ENCODE measurements at places on chromosomes 13 and 19. TPM values are rescaled to one million over a fixed set of nuclear protein-coding genes. Genes with fewer than 3 reads are reported as not detected.

DNA sequence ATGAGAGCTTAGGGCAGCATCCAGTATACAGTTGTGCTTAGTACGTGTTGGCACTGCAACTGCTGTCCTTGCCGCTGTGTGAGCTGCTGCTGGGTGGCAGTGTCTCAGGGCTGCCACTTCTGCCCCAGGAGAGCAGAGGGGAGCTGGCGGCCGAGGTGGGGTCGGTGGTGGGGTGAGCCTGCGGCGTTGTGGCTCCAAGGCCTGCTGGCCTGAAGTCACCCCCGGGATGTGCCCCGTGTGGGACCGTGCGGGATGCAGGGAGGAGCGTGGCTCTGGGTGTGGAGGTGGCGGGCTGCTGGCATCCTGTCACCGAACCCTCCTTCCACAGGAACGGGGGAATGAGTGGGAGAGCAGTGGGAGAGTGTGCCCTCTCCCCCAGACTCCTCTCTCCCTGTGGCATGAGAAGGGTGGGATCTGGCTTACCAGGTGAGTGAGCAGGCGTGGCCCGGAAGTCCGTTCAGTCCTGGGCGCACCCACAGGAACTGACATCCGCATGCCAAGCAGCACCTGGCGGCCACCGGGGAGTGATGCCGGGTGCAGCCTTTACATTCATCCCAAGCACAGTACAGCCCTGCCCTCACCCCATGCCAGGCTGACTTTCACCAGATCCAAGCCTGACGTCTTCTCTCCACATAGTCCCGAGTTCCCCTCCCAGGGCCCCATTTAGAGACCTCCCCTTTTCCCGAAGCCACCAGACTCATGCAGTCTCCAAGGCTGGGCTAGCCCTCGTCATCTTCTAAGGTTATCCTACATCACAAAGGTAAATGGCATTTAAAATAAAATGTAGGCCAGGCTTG is 26.6 kb downstream of the MCF2L start:
- no peak for DNase-seq

The BSPH1 gene
- not detected for polyA plus RNA-seq

GRCh38 chr19:13119627-13120026 is 1.6 kb downstream of the NACC1 start:
- DNase-seq, result no peak

DNA sequence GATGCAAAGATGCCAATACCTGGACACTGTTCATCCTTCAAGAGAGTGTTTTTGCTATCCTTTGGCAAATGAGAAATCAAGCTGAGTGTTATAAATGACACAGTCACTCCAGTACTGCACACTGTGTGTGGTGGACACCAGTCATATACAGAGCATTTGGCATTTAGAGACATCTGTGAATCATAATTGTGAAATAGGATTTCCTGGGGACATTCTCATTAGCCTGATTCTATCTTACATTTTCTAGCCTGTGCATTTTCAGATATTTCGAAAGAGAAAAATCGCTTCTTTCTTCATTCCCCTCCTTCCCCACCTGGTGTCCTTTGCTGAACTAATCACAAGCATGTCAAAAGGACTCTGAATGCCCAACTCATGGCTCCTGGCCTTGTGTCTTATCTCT is 781.0 kb upstream of the ARGLU1 start:
- no peak for DNase-seq

DNA sequence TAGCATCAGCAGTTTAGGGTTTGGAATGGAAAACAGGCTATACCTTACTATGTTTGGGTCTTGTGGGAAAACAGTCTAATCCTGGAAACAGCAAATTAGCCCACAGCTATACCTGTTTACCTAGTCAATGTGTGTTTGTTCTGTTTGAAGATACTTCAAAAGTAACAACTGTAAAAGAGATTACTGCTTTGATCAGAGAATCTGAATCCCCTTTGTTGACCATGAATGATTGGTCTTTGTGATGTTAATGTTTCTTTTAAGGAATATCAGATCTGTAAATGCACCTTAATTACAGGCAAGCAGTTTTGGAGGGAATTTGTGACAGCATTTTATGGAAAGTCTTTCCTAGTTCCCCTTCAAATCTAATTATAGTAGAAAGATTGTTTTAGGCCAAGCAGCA is 20.7 kb upstream of the KLF5 start:
- DNase-seq, result no peak

DNA sequence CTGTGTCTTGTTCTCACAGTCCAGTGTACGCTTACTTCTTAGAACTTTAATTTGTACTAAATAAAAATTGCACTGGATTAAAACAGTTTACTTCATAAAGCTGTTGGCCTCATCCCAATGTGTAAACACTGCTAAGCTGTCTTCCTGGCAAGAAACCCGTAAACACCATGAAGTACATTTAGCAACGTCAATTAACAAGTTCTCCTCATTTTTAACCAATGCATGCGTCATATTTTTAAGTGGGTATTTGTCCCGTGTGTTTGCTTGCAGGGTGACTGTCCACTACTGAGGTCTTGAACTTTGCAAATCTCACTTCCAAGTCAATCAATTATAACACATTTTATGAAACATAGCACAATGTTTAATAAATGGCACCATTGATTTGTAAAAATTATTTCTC is 28.2 kb downstream of the LAIR2 start:
- DNase-seq, result no peak

- DNase-seq, result no peak
These were observed 22.8 kb downstream of the ELAVL1 start for GRCh38 chr19:7982651-7983099.

The IGFL2 gene
- not detected for polyA plus RNA-seq

- no peak for DNase-seq
These were observed 29.1 kb downstream of the ZNF787 start for GRCh38 chr19:56091751-56092546.

The MRI1 gene
- polyA plus RNA-seq, result 21.7 TPM

The IL11 gene
- 2.8 TPM for polyA plus RNA-seq

The TBXA2R gene
- 2.2 TPM for polyA plus RNA-seq

DNA sequence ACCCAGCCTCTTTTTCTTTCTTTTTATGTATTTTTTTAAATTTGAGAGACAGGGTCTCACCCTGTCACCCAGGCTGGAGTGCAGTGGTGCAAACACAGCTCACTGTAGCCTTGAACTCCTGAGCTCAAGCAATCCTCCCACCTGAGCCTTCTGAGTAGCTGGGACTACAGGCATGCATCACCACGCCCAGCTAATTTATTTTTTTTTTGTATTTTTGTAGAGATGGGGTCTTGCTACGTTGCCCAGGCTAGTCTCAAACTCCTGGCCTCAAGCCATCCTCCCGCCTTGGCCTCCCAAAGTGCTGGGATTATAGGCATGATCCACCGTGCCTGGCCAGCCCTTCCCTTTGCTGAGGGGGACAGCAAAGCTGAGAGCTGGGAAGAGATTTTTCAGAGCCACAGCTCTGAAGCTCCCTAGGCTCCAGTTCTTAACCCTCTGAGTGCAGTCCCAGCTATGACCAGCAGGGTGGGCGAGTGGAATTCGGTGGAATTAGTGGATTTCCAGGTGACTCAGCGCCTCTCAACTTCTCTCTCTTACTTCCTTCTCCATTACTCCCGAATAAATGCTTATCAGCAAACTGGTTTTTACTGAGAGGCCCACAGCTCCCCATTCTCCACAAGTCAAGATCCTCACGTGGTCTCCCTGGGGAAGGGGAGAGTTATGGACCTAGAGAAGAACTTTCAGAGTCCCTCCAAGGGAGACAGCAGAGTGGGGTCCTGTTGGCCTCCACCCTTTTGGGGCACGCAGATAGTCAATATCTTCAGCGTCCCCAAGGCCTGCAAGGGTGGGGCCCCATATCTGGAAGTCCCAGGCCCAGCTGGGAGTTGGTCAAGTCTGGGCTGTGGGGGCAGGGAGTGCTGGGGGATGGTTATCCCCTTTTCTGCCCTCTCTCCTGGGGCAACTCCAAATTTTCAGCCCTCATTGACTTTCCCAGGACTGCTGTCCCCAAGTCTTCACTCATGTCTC is 1.2 kb downstream of the BLVRB start:
- DNase-seq, result peak; percentile 72

GRCh38 chr13:31476753-31477152 is 262.6 kb upstream of the RXFP2 start:
- no peak for DNase-seq

- no peak for DNase-seq
These were observed 23.3 kb upstream of the KCTD4 start for GRCh38 chr13:45224176-45224575.

DNA sequence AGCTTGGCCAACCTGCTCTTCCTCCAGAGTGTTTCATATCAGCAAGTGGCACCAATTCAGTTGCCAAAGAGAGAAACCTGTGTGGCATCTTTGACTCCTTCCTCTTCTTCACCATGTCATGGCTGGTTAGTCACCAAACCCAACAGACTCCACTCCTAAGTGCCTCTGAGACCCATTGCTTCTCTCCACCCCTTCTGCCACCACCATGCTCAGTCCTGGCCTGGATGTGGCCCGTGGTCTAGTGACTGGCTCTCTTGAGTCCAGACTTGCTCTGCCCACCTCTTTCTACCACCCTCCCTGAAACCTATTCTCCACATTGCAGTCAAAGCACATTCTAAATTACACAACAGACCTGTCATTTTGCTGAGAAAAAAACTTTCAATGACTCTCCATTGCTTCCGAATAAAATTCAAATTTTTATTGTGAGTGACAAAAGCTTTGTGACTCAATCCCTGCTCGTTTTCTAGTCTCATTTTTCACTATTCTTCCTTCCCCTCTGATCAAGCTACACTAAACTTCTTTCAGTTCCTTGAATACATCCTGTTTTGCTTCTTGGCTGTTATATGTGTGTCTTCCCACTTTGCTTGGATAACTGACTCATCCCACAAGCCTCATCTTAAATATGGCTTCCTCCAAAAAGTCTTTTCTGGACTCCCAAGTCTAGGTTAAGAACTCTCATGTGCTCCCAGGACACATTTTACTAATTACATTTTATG is 12.0 kb upstream of the TNFSF11 start:
- no peak for DNase-seq

- DNase-seq, result no peak
These were observed 7.5 kb upstream of the C2CD4C start for GRCh38 chr19:416416-416815.

- DNase-seq, result no peak
These were observed 11.7 kb downstream of the NTN5 start for GRCh38 chr19:48660852-48661710.

DNA sequence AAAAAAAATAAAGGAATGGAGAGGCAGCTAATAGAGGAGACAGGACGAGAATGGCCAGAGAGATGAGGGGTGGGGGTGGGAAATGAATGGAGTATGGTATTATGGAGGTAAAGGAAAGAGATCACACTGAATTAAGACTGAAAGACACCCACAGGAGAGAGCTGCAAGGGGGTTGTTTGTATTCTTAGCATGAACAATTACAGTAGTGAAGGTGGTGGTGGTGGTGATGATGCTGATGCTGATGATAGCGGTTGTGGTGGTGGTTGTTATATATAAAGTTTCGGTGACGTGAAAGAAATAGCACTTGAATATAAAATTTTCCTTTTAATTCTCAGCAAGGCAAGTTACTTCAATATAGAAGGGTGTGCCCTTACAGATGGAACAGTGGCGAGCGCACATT is 2.8 kb upstream of the ADGRE3 start:
- no peak for DNase-seq

- no peak for DNase-seq
These were observed 7.5 kb upstream of the ZNF525 start for GRCh38 chr19:53357821-53358581.

DNA sequence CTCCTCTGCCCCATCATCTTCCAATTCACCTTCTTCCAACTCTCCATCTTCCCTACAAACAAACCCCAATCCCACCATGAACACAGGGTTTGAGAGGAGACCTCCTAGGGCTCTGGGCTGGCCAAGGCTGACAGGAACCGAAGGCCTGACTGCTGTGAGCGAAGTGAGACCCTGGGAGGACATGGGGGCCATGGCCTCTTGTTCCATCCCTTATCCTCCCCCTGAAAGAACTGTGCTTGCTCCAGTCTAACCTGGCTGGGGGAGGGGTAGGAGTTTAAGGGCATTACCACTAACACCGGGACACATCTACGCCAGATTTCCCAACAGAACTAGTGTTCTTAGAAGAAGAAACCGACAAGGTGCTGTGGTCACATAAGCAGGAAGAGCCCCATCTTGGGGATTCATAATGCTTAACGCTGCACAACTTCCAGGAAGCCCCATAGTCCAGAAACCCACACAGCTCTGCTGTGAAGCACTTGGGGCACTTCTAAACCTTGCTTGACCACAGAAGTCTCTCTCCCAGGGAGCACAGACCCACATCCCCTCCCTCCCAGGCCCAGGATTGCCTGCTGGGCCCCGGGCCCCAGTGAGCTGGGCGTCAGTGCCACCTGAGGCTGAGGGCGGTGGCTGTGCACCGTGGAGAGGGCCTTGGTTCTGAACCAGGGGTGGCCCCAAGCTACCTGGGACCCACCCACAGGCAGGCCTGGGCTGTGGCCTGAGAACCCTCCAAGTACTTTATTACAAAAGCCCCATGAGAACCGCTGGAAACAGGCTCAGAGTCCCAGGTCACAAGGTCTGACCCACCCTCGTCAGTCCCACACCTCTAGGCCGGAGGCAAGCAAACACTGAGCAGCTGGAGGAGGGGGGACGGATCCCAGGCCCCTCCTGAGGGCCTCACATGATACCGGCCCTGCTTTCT is 18.8 kb downstream of the ZC3H4 start:
- no peak for DNase-seq

- no peak for DNase-seq
These were observed 45.0 kb downstream of the LACC1 start for GRCh38 chr13:43924549-43925245.

GRCh38 chr19:38385804-38386257 is 2.0 kb downstream of the GGN start:
- no peak for DNase-seq

The KLK12 gene
- polyA plus RNA-seq, result not detected

GRCh38 chr19:13747098-13747453 is 17.2 kb upstream of the MRI1 start:
- DNase-seq, result no peak

The C1QTNF9B gene
- polyA plus RNA-seq, result 0.95 TPM

DNA sequence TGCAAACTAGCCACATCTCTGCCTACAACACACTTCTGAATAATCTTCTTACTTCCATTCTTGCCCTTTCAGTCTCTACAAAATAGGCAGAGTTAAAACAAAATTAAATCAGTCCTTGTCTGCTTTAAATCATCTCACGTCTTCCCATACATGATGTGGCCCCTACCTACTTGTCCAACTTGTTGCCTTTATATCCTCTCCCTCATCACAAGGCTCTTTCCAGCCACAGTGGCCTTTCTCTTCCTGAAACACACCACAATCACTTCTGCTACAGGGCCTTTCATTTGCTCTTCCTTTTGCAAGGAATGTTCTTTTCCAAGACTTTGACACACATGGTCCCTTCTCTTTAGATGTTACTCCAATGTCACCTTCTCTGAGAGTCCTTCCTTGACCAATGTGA is 1.7 kb downstream of the RBM26 start:
- DNase-seq, result no peak

The SIGLEC11 gene
- polyA plus RNA-seq, result 6.6 TPM

The ATP7B gene
- polyA plus RNA-seq, result 18.3 TPM

Data from renal cortex interstitium (tissue), 15 donors.